Tibial nerve (tissue), 4 donors: ENCODE measurements at places on chromosomes 5 and 9. TPM values are rescaled to one million over a fixed set of nuclear protein-coding genes. Genes with fewer than 3 reads are reported as not detected.

Gene SPATA31A3
- total RNA-seq = not detected

GRCh38 chr9:137632230-137633161, 13.7 kb downstream of the EHMT1 start:
- DNase-seq = no peak

DNA sequence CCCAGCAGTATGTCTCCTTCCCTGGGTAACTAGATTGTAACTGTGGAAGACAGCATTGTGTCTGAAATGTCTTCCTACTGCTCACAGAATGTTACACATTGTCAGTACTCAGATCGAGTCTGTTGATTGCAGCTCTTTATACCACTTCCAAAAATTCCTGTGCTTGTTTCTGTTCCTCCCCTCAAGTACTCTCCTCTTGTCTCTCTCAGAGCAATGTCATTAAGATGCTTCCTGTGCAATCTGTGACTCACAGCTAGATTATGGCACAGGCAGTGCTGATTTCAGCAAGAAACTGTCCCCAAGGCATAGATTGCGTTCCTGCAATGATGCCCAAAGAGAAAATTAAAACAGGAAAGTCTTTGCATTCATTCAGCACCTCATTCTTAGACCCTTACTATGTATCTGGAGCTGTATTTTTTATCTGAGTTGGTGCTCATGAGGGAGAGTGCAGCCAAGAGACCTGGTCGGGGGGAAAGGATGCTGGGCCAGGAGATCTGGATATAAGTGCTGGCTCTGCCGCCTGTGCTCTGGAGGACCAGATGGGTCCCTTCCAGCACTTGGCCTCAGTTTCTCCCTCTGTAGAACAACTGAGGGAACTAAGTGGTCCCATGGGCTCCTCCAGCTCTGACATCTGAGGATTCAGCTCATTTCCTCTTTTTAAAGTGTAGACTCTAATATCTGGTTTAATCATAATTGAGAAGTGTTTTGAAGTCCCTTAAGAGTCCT, 40.8 kb upstream of the GNPDA1 start:
- no peak for DNase-seq

- DNase-seq = no peak
These were observed 101.6 kb downstream of the CRB2 start for GRCh38 chr9:123457583-123457982.

DNA sequence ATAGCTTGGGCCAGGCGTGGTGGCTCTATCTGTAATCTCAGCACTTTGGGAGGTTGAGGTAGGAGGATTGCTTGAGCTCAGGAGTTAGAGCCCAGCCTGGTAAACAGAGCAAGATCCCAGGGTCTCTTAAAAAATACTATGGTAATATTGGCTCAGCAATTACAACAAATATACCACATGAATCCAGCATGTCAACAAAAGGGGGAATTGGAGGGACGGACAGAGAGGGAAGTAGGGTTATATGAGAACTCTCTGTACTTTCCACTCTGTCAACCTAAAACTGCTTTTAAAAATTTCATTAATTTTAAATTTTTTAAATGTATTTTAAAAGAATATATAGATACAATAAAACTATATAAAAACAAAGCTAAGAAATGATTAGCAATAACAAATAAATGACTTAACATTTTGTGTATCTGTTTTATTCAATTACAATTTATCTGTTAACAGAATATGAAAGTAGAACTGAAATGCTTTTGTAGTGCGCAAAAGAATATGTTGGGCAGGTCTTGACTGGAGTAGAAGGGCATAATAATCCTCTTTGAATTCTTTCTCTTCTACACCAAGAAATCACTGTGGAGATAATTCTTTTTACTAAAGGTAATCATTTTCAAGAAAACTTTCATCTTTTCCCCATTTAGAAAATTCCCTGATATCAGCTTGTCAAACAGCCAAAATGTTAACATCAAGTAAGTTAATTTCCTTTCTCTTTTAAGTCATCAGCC, 12.9 kb upstream of the CDC42SE2 start:
- DNase-seq = no peak

DNA sequence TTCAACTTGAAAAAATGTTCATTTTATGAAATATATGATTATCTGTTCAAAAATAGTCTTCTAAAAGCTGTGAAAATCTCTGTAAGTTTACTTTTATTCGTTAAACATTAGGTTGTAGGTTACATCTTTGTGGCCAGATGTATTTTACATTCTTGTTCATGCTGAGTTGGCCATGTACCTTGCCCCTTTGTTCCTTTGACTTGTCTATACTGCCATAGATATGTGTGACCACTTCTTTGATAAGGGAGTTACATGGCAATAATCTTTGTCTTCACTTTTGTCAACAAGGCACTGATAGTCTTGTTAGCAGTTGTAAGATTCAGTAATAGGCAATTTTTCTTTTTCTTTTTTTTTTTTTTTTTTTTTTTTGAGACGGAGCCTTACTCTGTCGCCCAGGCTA, 15.9 kb downstream of the SEC24A start:
- no peak for DNase-seq
